ENCODE measurements at places on chromosomes 12 and 14.

- no peak for DNase-seq
Observed at GRCh38 chr14:71524320-71524982, 407.8 kb upstream of the RGS6 start.

DNA sequence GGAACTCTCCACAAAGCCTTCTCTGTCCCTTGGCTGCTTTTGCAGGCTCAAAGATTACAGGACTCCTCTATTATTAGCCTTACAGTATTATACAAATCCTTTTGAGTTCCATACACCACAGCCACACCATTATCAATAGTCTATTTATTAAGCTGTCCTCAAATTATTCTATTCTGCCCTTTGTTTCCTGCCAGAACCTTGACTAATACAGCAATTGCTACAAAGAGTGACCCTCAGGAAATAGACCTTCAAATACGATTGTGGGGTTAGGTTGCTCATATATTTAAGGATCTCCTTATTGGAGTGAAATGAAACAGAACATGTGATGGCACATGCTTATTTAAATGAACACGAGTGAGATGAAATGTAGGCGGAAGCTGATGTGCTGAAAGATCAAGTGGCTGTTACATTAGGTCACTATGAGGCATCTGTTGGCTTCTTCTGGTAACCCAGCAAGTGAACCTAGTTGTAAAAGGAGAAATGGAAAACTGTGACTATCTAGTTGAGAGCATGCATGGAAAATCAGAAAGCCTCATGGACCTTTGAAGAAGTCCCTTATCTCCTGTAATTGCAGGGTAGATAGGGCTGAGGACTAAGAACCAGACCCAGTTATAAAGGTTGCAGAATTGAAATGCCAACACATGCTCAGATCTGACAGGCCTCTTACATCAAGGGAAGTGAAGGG is 75.5 kb downstream of the AVPR1A start:
- DNase-seq, result no peak

DNA sequence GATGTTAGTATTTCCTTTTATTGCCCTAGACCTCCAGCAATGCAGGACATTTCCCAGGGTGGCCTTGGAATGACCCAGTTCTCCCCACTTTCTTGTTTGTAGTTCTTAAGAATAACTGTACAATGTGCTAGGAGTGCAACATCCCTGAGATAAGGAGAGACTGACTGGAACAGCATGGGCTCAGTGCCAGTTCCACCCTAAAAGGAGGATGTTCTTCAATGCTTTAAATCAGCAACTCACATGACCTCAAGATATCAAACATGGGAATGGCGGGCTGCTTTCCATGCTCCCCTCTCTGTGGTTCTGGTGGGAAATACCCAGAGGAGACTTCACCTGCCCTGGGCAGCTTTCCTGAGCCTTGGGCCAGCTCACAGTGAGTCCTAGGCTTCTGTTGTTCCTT is 766.9 kb upstream of the FBXO33 start:
- no peak for DNase-seq

- DNase-seq, result no peak
Observed at GRCh38 chr14:67710209-67710608, 8.5 kb downstream of the RDH12 start.

DNA sequence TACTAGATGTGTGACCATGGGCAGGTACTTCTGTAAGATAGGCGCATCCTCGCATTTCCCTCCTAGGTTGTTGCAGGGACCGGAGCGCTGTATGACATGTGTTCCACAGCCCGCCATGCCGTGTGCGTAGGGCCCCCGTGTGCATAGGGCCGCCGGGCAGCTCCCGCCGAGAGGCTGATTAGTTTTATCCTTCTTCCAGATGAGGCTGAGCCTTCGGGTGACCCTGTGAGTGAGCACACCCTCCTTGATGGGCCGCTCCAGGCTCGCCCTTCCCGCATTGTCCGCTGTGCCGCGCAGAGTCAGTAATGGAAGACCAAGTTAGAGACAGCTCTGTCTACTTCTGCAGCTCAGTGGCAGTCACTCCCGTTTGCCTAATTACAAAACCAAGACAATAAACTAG is 72.9 kb upstream of the DYNC1H1 start:
- no peak for DNase-seq

GRCh38 chr14:70857496-70857890 is 48.2 kb upstream of the MAP3K9 start:
- DNase-seq, result no peak

DNA sequence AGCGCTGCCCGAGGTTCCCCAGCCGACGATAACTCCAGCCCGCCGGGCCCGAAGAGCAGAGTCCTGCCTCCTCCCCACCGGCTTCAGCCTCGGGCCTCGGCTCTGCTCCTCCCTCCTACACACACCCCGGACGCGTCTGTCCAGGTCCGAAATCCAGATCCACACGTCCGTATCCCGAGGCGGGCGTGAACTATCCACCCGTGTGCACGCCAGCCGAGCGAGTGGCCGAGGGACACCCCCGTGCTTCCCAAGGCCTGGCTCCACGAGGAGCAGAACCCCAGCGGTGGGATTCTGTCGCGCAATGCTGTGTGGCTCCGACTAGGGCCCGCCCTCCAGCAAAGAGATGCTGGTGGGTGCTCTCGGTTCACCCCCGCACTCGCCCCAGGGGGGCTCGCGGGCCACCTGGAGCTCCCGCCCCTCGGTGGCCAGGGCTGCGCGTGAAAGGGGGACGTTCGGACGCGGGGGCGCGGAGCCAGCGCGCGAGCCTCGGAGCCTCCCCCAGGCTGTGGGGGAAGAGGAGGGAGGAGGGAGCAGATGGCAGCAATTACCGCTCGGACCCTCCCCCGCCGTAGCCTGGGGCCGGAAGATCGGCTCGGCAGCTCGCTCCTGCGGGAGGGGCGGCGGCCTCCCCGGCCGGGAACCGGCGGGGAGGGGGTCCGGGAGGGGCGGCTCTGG is 18.9 kb upstream of the ANKRD33 start:
- DNase-seq, result no peak

- DNase-seq, result no peak
Observed at GRCh38 chr12:64992641-64993040, 128.5 kb downstream of the WIF1 start.

DNA sequence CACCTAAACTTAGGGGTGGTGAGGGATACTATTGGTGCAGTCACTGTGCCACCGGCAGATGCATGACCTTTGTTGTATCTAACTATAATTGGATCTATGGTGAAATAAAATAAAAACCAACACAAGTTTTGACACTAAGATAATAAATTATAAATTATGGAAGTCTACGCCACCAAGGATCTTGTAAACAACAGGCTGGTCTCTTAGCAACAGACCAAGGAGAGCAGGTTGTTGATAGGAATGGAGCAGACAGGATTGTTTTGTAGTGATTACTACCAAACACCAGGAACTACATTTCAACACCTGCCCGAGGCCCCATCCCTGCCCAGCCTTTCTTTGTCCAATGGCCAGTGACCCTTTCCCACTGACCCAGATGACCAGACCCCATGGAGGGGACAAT is 1178.0 kb downstream of the VRK1 start:
- no peak for DNase-seq

DNA sequence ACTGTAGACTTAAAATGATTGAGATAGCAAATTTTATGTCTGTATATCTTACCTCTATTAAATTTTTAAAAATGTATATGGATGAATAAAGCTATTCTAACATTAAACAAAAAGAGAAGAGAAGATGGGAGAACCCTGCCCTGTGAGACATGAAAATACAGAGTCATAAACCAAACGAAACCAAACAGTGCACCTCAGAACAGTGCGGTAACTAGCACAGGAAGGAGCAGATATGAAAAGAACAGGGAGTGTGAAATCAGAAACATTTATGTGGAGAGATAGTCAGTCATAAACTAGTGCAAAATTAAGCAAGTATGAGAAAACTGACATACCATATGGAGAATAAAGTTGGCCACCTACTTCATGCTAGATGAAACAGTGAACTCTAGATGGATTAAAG is 135.1 kb downstream of the ERC1 start:
- DNase-seq, result no peak

- no peak for DNase-seq
Observed at GRCh38 chr14:69288956-69289705, 29.2 kb downstream of the GALNT16 start.

DNA sequence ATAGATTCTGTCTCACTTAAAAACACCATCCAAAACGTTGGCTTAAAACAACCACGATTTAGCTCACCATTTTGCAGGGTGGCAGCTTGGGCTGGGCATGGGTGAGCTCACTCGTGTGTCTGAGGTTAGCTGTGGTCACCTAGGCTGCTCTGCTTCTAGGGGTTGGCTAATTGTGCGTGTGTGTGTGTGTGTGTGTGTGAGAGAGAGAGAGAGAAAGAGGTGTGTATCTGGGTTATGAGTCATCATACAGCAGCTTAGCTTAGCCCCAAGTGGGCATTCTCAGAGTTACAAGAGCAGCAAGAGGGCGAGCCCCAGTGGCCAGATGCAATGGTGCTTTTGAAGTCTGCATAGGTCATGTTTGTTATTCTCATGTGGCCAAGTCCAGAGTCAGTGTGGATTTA is 6.0 kb downstream of the FBXW8 start:
- no peak for DNase-seq

- no peak for DNase-seq
Observed at GRCh38 chr12:46908236-46908935, 82.6 kb upstream of the SLC38A4 start.

GRCh38 chr14:105046891-105047282 is 18.3 kb downstream of the GPR132 start:
- no peak for DNase-seq

- DNase-seq, result no peak
Observed at GRCh38 chr12:97464385-97465321, 2.0 kb downstream of the RMST start.

GRCh38 chr12:111203446-111203845 is 165.4 kb downstream of the PHETA1 start:
- DNase-seq, result no peak

DNA sequence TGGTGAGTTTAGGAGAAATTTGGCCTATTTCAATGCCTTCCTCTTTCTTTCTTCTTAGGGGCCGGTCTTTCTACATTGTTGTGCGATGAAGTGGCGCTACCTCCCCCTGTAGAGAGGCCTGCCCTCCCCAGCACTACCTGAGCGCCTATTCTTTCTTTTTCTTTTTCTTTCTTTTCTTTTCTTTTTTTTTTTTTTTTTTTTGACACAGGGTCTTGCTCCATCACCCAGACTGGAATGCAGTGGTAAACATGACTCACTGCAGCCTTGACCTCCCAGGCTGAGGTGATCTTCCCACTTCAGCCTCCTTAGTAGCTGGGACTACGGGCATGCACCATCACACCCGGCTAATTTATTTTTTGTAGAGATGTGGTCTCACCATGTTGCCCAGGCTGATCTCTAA is 136.1 kb upstream of the MAX start:
- no peak for DNase-seq

DNA sequence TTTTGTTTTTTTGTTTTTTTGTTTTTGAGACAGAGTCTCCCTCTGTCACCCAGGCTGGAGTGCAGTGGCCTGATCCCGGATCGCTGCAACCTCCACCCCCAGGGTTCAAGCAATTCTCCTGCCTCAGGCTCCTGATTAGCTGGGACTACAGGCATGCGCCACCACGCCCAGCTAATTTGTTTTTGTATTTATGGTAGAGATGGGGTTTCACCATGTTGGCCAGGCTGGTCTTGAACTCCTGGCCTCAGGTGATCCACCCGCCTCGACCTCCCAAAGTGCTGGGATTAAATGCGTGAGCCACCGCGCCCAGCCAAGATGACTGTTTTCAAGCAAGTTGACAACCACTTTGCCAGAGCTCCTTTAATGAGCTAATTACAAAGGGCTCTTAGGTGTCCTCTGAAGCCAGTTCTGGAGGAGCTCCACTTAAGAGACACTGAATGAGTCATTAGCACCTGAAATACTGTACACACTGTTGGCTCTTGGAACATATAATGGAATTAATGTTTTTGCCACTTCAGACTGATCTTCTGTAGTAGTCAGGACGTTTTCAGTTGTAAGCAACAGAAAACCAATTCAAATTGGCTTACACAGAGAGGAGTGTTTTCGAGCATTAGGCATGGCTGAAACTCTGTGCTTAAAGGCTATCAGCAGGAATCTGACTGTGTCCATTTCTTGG is 55.4 kb upstream of the MED13L start:
- no peak for DNase-seq

- peak; percentile 39 for DNase-seq
Observed at GRCh38 chr14:55129428-55130195, 560 bp downstream of the LGALS3 start.

- no peak for DNase-seq
Observed at GRCh38 chr14:40859055-40859454, 747.6 kb upstream of the LRFN5 start.

- DNase-seq, result peak; percentile 48
Observed at GRCh38 chr12:12788675-12789368, 3.4 kb downstream of the APOLD1 start.

DNA sequence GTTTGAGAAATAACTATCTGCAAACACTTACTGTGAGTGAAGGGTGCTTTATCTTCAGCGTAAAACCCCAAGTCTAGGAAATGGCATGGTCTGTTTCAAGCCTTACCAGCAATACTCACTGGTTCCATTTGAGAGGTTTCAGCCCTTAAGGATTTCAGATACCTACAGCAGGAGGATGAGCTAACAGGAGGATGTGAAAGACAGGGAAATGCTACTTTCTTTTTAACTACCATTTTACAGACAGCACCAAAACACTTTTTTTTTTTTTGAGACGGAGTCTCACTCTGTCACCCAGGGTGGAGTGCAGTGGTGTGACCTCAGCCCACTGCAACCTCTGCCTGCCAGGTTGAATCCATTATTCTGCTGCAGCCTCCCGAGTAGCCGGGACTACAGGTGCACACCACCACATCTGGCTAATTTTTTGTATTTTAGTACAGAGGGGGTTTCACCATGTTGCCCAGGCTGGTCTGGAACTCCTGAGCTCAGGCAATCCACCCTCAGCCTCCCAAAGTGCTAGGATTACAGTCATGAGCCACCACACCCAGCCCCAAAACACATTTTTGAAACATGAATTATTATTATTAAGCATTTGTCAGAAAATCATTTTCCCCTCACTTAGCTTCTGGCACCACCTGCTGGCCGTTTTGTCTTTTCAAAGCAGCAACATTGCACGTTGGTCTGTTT is 4.6 kb downstream of the MTRFR start:
- peak; percentile 31 for DNase-seq

DNA sequence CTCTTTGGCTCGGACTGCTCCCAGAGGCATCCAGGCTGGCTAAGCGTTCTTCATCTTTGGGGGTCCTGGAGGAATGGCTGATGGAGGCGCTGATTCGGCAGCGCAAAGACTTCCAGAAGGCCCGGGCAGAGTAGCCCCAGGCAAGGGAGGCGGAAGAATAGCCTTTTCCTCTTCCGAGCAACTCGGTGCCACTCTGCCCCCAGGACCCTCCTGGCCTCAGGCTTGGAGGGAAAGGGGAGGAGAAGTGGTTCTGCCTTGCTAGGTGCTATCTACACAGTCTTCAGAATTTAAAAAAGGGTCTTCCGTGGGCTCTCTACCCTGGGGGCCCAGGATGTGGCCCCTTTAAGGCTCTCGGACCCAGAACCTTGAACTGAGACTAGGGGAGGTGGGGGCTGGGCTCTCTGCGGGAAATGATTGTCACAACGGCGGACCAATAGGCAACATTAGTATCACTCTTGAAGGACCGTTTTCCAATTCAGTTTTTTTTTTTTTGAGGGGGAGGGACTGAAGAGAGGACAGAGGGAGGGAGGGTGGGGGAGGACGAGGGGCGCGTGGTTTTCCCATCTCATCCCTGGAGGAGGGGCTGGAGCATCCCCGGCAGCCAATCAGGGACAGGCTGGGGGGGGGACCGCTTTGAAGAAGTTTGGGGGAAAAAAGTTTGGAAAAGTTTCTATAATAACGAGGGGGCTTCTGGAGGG is at the start of gene NFATC4:
Gene NFATC4 (plus strand): TSS at position 671 of the 698 bp plus-strand sequence. CDS start 157 bp downstream, outside the sequence.
- DNase-seq, result no peak
